ENCODE measurements at places on chromosomes 11 and 22.

DNA sequence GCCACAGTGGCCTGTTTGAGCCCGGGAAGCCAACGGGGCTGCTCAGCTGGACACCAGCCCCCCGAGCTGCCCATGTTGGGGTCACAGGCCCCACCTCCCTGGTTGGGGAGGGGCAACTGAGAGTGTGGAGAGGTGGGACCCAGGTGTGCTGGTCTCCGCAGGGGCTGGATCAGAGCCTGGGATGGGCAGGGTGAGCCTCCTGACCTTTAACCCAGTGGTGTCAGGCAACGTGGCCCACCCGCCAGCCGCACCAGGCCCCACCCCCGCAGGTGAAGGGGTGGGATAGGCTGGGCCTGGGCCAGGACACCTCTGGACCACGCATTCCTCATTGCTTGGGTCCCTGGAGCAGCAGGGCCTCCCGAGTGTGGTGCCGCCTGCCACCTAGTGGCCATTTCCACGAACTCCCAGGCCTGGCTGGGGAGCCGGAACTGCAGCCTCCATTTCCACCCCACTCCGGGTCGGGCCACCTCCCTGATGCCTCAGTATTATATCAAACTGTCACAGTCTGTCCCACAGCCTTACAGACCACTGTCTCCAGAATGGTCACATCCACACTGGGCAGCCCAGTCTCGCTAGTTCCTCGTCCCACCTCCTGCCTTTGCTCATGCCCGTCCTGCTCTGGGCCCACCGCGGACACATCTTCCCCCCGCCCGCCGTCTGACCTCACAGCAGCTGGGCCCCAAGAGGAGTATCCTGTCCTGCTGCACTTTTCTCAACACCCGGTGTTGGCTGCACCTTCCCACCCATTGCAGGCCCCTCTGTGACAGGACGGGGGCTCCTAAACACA is 13.3 kb upstream of the PPP6R3 start:
- peak; percentile 53 for DNase-seq

GRCh38 chr22:16776080-16776479 is 49.1 kb downstream of the XKR3 start:
- no peak for DNase-seq

- DNase-seq: no peak
Observed at GRCh38 chr11:85062659-85063058, 564.5 kb downstream of the DLG2 start.

DNA sequence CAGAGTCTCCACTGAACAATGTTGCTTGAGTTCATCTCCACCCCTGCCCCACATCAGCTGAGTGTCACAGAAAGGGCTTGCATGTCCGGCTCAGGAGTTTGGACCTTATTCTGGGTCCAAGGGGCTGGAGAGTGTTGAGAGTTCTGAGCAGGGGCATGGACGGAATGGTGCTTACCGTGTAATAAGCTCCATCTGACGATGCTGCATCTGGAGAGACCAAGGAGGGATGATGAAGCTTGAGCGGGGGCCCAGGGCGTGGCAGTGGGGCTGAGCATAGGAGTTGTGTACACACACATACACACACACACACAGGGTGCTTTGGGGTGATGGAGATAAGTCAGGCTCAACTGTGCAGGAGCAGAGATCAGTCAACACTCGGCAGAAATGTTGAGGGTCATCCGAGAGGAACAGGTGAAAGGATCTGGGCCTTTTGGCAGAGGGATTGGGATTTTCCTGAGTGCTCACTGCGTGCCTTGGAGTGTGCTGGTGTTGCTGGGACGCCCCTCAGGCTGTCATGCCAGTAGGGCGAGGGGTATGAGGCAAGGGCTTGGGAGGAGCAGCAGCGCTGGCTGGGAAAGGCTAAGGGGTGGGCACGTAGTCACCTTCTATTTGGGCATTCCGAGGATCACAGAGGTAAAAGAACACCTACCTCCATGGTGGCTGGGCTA is 2.3 kb downstream of the USP35 start:
- no peak for DNase-seq

DNA sequence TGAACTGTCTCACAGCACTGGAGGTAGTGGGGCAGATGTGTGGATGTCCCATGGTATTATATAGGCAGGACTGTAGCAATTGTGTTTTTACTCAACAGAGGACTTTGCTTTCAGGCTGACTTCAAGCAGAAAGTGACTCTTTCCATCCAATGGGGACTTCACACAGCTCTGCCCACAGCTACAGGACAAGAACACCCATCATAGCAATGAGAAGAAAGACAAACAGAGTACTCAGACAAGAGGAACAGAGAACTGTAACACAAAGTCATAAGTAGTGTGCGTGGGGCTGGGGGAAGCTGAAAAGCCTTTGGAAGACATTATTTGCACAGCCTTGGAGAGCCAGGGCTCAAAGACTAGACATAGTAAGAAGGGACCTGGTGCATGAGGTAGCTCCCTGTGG is 70.3 kb downstream of the CCDC81 start:
- DNase-seq: no peak

GRCh38 chr11:73284106-73284505 is 12.0 kb downstream of the P2RY6 start:
- no peak for DNase-seq
